ENCODE measurements at places on chromosomes 1 and 21.

DNA sequence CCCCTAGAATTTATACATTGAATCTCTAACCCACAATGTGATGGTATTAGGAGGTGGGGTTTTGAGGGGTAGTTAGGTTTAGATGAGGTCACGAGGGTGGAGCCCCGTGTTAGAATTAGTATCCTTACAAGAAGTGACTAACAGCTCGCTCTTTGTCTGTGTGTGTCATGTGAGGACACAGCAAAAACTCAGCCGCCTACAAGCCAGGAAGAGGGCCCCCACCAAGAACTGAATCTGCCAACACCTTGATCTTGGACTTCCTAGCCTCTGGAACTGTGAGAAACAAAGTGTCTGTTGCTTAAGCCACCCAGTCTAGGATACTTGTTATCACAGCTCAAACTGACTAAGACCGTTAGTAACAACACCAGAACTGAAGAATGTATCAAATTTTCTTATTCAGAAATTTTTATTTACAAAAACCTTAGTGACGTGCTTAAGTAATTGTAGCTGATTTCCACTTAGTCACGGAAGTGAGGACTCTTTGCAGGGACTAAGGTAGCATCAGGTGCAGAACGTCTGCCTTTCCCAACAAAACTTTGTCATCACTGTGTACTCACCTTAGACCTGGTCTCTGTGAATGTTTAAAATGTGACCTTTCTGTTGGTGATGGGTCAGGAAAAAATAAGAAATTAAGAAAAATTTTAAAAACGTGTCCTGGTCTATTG is 24.5 kb upstream of the LRRC8C start:
- no peak for DNase-seq

GRCh38 chr1:8427493-8427892 is 109.6 kb downstream of the SLC45A1 start:
- no peak for DNase-seq

GRCh38 chr1:167863921-167864279 is 50.0 kb downstream of the ADCY10 start:
- no peak for DNase-seq

DNA sequence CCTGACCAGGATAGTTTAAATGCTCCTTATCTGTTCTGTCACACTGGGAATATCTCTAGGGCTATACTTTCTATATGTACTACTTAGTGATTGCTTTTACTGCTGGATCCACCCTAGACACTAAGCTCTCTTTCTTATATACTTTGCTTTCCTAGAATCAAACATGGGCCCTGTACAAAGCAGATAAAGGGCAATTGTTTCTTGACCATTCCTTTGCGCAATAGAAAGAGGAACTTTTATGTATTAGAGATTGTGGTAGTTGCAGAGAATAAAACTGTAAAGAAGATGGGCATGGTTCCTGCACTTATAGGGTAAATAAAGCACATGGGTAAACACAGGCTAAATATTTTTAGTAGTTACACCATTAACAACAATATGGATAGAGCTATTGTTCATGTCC is 58.8 kb downstream of the ATP6V1G3 start:
- DNase-seq, result no peak

- DNase-seq, result no peak
Observed at GRCh38 chr1:20962576-20963258, 175.6 kb upstream of the HP1BP3 start.

DNA sequence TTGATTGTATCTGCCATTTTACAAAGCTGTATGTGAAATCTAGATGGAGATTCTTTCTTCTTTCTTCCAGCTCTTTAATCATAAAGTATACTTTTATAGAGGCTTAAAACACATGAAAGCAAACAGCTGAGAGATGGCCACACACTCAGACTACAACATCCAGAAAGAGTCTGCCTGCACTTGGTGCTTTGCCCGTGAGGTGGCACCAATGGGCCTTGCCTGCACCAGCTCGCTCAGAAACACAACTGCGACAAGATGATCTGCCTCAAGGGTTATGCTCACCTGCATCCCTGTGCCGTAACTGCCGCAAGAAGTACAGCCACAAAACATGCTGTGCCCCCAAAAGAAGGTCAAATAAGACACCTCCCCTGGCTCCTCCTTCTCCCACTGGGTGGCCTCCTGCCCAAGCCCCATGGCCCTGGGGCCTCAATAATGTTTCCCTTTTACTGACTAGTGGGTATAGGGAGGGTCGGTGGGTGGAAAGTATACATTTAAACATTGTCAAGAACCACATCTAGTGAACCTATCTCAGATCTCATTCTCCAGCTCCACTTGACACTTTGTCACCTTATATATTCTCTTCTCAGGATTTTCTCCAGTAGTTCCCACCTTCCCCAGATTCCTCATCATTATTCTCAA is 66.7 kb upstream of the ANGPTL3 start:
- DNase-seq, result peak; percentile 4

DNA sequence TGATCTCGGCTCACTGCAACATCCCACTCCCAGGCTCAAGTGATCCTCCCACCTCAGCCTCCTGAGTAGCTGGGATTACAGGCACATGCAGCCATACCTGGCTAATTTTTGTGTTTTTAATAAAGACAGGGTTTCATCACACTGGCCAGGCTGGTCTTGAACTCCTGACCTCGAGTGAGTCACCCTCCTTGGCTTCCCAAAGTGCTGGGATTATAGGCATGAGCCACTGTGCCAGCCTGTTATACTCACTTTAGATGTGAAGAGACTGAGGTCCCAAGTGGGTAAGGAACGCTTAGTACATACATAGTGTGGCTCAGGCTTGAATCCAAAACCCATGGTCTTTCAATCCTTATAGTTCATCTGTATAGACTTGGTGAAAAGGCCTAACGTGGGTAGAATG is 63.7 kb upstream of the EPS8L3 start:
- no peak for DNase-seq
